ENCODE measurements at places on chromosomes 11 and 22.

GRCh38 chr22:30159561-30160353 lies 79.5 kb downstream of the HORMAD2 start:
- H3K27me3 ChIP-seq = peaks cover 2% of the 10 kb centered on the region
- H3K36me3 ChIP-seq = peaks cover 3% of the 10 kb centered on the region
- peaks cover 56% of the 10 kb centered on the region for H3K4me1 ChIP-seq

- H3K27me3 ChIP-seq = no peaks in the 10 kb centered on the region
- H3K36me3 ChIP-seq = no peaks in the 10 kb centered on the region
- no peak overlapping the region for H3K27ac ChIP-seq
- DNase-seq = no peak
- H3K4me1 ChIP-seq = no peaks in the 10 kb centered on the region
Measured at GRCh38 chr11:74325649-74326645, 14.5 kb upstream of the P4HA3 start.

- H3K36me3 ChIP-seq = no peaks in the 10 kb centered on the region
- no peaks in the 10 kb centered on the region for H3K4me1 ChIP-seq
- no peak overlapping the region for H3K4me3 ChIP-seq
- H3K27me3 ChIP-seq = no peaks in the 10 kb centered on the region
- no peak overlapping the region for H3K27ac ChIP-seq
- DNase-seq = no peak
Measured at GRCh38 chr22:27596133-27596870, 205.3 kb downstream of the MN1 start.

DNA sequence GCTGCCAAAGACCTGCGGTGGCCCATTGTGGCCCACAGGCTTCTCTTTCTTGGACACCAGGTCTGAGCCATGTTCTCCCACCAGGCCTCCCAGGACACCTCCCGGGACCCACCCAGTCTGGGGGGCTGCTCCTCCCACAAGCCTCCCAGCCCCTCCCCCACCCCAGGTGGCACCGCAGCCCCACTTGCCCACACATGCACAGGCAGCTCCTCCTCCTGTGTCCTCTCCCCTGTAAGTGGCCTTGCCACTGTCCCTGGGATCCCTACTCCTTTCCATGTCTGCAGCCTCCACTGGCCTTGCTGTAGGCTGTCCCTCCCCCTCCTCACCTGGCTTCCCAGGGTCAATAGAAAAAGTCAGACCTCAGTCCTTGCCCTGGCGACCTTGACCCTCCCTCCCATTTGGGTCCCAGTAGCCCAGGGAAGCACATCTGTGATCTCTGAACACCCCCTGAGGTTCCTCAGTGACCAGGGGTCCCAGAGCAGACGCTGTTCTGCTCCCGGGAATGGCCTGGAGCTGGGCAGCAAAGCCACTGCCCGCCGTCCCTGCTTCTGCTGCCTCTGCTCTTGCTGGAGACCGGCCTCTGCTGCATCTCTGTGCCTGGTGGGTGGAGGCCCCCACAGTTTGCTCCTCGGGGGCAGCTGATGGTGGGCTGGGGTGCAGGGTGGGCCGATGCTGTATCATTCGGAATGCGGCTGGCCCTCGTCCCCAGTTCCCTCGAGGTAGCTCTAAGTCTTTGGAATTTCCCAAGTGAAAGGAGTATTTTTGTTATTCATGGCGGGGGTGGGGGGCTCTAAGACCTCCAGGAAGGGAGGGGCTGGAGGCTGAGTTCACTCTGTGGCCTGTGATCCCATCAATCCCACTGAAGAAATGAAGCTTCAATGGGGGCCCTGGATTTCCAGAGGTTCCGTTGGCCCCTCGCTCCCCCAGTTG lies 43.6 kb downstream of the ARHGAP8 start:
- DNase-seq = no peak
- H3K27me3 ChIP-seq = no peaks in the 10 kb centered on the region
- no peak overlapping the region for H3K4me3 ChIP-seq
- no peaks in the 10 kb centered on the region for H3K36me3 ChIP-seq
- H3K4me1 ChIP-seq = no peaks in the 10 kb centered on the region

GRCh38 chr11:44226945-44227344 lies 83.0 kb downstream of the ALX4 start:
- no peak overlapping the region for H3K27ac ChIP-seq
- no peaks in the 10 kb centered on the region for H3K36me3 ChIP-seq
- no peaks in the 10 kb centered on the region for H3K27me3 ChIP-seq
- no peak overlapping the region for H3K4me3 ChIP-seq

GRCh38 chr11:94958121-94958696 lies 15.1 kb downstream of the CWC15 start:
- no peaks in the 10 kb centered on the region for H3K4me1 ChIP-seq
- DNase-seq = no peak
- H3K27me3 ChIP-seq = no peaks in the 10 kb centered on the region
- H3K36me3 ChIP-seq = peaks cover 18% of the 10 kb centered on the region
- H3K27ac ChIP-seq = no peak overlapping the region

- H3K36me3 ChIP-seq = peaks cover 2% of the 10 kb centered on the region
- H3K27ac ChIP-seq = no peak overlapping the region
- no peak overlapping the region for H3K4me3 ChIP-seq
- H3K27me3 ChIP-seq = peaks cover 5% of the 10 kb centered on the region
Measured at GRCh38 chr11:117851106-117851505, 25.4 kb downstream of the FXYD6 start.

GRCh38 chr11:120722524-120722923 lies 211.0 kb downstream of the GRIK4 start:
- no peaks in the 10 kb centered on the region for H3K36me3 ChIP-seq
- H3K4me1 ChIP-seq = no peaks in the 10 kb centered on the region
- H3K27ac ChIP-seq = no peak overlapping the region
- no peak for DNase-seq
- H3K4me3 ChIP-seq = no peak overlapping the region
- H3K27me3 ChIP-seq = peaks cover 18% of the 10 kb centered on the region

DNA sequence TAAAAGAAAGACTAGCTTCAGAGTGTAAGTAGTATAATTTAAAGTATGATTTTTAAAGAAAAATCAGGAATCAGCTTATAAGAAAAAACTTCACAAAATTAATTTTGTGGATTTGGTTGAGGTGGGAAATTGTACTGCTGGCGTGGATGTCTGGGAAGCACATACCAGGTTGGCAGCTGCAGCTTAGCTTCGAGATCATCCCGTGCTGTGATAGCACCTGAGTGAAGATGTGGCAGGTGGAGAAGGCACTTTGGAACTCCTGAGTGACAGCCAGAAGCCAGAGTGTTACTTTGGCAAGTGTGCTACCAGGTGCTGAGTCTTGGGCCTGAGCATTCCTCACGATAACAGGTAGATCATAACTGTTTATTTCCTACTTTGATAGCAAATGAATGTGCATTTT lies 17.7 kb downstream of the ZC3H12C start:
- no peak overlapping the region for H3K27ac ChIP-seq
- no peaks in the 10 kb centered on the region for H3K36me3 ChIP-seq
- H3K27me3 ChIP-seq = peaks cover 5% of the 10 kb centered on the region
- H3K4me1 ChIP-seq = no peaks in the 10 kb centered on the region
- H3K4me3 ChIP-seq = no peak overlapping the region

DNA sequence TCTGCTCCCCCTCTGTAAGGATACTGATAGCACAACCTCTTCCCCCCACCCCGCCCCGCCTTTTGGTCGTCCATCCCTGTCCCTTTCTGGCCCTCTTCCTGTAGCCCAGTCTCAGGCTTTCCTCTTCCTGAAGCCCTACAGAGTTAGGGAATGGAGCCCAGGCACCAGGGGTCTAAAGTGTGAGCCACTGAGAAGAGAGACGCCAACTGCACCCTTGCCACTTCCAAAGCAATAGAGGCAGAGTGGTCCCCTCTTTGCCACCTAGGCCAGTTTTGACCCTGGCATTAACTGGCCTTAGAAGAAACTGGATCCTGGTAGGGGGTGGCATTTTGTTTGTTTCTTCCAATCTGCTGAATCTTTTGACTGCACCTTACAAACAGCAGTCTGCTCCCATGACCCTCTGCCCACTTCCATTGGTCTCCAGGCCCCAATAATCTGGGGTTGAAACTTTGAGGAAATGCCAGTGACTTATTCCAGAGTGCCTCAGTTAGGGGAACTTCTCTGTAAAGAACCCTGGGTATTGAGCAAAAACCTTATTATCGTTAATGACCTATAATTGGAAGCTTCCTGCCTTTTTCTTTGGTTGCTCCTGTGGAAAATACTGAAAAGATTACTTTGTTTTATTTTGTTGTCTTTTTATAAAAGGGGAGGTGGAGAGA lies 9.7 kb upstream of the GRK2 start:
- H3K27ac ChIP-seq = peak overlapping the region; percentile 19
- peaks cover 23% of the 10 kb centered on the region for H3K4me1 ChIP-seq
- DNase-seq = no peak

- H3K4me3 ChIP-seq = no peak overlapping the region
- no peak overlapping the region for H3K27ac ChIP-seq
- DNase-seq = no peak
- H3K4me1 ChIP-seq = no peaks in the 10 kb centered on the region
- peaks cover 13% of the 10 kb centered on the region for H3K27me3 ChIP-seq
- no peaks in the 10 kb centered on the region for H3K36me3 ChIP-seq
Measured at GRCh38 chr11:13118194-13118593, 109.1 kb downstream of the RASSF10 start.

DNA sequence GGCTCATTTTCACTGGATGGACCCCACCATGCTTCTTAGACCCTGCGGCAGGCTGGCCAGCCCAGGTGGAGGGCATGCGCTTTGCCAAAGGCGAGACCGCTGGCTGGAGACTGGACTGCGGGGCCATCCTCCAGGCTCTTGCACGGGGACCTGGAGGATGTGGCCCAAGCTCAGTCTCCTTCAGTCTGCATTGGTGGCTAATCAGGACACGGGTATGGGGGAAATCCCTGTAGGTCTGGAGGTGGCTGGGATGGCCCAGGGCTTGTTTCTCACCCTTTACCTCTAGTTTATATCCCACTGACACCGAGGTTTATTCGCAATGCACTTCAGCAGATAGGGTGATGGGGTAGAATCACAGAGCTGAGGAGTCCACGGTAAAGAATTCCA lies 45.0 kb downstream of the BCR start:
- H3K4me1 ChIP-seq = peaks cover 78% of the 10 kb centered on the region
- no peaks in the 10 kb centered on the region for H3K27me3 ChIP-seq
- peak overlapping the region; percentile 60 for H3K27ac ChIP-seq
- H3K4me3 ChIP-seq = no peak overlapping the region

DNA sequence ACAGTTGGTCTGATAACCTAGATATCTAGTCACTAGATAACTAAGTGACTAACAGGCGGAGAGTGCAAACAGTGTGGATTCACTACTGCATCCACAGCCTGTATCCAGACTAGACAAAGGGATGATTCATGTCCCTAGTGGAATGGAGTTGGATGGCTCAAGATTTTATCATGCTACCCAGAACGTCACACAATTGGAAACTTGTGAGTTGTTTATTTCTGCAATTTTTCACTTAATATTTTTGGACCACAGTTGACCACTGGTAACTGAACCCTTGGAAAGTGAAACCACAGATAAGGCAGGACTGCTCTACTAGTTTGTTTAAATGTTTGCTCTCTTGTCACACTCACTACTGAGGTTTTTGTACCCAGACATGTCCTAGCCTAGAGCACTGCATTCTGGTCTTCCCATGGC lies 76.0 kb downstream of the UBASH3B start:
- DNase-seq = no peak
- no peak overlapping the region for H3K27ac ChIP-seq
- peaks cover 48% of the 10 kb centered on the region for H3K4me1 ChIP-seq
- no peak overlapping the region for H3K4me3 ChIP-seq
- peaks cover 25% of the 10 kb centered on the region for H3K36me3 ChIP-seq
- no peaks in the 10 kb centered on the region for H3K27me3 ChIP-seq

- H3K27ac ChIP-seq = no peak overlapping the region
- peak; percentile 2 for DNase-seq
- H3K4me1 ChIP-seq = peaks cover 14% of the 10 kb centered on the region
Measured at GRCh38 chr11:22432291-22433093, 94.3 kb downstream of the SLC17A6 start.

DNA sequence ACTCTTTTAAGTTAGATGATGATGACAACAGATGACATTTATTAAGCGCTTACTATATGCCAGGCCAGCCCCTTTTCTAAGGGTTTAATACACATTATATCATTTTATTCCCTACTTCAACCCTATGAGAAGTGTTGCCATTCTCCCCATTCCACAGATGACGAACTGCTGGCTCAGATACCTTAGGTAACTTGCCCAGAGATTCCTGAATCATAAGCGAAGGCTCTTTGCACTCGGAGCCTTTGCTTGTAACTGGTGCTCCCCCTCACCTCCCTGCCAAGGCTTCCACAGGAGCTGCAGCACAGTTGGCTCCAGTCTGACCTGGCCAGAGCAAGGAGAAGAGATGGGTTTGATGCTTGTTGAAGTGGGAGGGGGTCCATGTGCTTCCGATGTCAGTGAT lies 43.0 kb downstream of the DBX1 start:
- H3K4me3 ChIP-seq = no peak overlapping the region
- no peaks in the 10 kb centered on the region for H3K4me1 ChIP-seq
- DNase-seq = no peak
- peaks cover 3% of the 10 kb centered on the region for H3K27me3 ChIP-seq
- no peaks in the 10 kb centered on the region for H3K36me3 ChIP-seq

GRCh38 chr11:7612056-7612660 lies 61.1 kb downstream of the CYB5R2 start:
- DNase-seq = no peak
- no peak overlapping the region for H3K4me3 ChIP-seq

GRCh38 chr11:45193695-45194094 lies 47.3 kb downstream of the PRDM11 start:
- H3K27me3 ChIP-seq = no peaks in the 10 kb centered on the region
- no peak overlapping the region for H3K4me3 ChIP-seq
- no peak for DNase-seq
- H3K36me3 ChIP-seq = peaks cover 9% of the 10 kb centered on the region
- no peaks in the 10 kb centered on the region for H3K4me1 ChIP-seq

- no peak overlapping the region for H3K27ac ChIP-seq
- no peak overlapping the region for H3K4me3 ChIP-seq
- no peaks in the 10 kb centered on the region for H3K4me1 ChIP-seq
- no peaks in the 10 kb centered on the region for H3K27me3 ChIP-seq
Measured at GRCh38 chr11:121866754-121867153, 249.3 kb downstream of the BLID start.

GRCh38 chr11:114261791-114262190 lies 34.4 kb upstream of the NNMT start:
- H3K4me1 ChIP-seq = peaks cover 15% of the 10 kb centered on the region
- no peaks in the 10 kb centered on the region for H3K36me3 ChIP-seq
- no peak overlapping the region for H3K4me3 ChIP-seq
- no peaks in the 10 kb centered on the region for H3K27me3 ChIP-seq
- no peak overlapping the region for H3K27ac ChIP-seq
- DNase-seq = no peak

- H3K36me3 ChIP-seq = no peaks in the 10 kb centered on the region
- H3K4me3 ChIP-seq = no peak overlapping the region
- peaks cover 40% of the 10 kb centered on the region for H3K4me1 ChIP-seq
- peaks cover 4% of the 10 kb centered on the region for H3K27me3 ChIP-seq
- peak overlapping the region; percentile 60 for H3K27ac ChIP-seq
- no peak for DNase-seq
Measured at GRCh38 chr11:63609536-63609935, 4.7 kb downstream of the PLAAT3 start.

Data from activated naive CD8-positive, alpha-beta T cell treated with anti-CD3 and anti-CD28 coated beads, Interleukin-2, amount 50 U/mL, for 24 hours (primary cell).